ENCODE measurements at places on chromosomes 6 and 20.
A peak's percentile ranks its signal among the peaks of the same experiment; 100 is the strongest.

DNA sequence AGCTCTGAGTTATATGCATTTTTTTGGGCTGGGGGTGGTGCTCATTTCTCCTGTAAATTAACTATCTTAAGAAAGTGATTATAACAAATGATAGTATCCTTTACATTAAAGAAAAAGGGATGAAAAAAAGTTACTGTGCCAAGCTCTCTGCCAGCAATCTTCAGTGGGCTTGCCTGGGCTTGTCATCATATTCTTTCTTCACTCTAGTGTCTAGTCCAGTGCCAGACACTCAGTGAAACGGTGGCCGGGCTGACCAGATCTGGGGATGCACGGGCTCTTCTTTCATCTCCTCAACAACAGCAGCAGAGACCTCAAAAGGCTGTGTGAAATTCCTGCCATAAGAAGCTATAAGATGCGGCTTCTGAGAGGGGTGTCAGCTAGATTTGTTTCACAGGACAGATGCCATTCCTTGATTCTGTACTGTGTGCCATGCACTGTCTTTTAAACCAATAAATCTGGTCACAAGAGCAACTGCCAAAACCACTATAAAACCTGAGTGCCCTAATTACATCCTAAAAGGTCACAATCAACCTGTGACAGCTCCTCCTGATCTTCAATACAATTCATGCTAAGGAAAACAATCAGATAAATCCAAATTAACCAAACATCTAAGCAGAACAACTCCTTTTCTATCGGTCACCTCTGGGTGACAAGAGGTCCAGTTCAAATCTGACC, 12.1 kb downstream of the EXOC2 start:
- DNase-seq: no peak

DNA sequence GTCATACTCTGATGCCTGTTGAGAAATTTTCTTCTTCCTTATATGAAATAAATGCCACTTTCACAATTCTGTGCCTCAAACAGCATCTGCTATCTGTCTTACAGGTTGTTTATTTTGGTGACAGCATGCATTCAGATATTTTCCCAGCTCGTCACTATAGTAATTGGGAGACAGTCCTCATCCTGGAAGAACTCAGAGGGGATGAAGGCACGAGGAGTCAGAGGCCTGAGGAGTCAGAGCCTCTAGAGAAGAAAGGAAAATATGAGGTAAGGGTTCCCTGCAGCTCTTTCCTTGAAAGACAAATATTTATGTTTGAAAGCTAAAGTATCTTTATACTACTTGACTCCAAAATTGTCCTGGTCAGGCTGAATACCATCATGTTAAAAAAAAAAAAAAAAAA, 15.8 kb downstream of the TSPYL4 start:
- DNase-seq: no peak

DNA sequence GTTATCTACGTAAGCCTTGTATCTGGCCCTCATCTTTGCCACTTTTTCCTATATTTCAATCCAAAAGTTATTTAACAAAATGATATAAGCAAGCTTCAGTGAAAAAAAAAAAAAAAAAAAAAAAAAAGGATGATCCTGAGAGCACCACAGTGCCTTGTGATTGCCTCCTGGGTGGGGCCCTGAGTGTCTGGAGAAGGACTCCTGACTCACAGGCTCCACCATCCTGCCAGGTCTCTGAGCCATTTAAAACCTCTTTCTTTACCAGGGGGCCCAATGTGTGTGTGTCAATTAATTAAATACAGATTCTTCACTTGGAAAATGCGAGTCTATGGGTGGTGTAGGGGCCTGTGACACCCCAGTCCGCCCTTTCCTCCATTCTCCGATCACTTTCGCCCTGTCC, 105.2 kb downstream of the SMOC2 start:
- no peak for DNase-seq

DNA sequence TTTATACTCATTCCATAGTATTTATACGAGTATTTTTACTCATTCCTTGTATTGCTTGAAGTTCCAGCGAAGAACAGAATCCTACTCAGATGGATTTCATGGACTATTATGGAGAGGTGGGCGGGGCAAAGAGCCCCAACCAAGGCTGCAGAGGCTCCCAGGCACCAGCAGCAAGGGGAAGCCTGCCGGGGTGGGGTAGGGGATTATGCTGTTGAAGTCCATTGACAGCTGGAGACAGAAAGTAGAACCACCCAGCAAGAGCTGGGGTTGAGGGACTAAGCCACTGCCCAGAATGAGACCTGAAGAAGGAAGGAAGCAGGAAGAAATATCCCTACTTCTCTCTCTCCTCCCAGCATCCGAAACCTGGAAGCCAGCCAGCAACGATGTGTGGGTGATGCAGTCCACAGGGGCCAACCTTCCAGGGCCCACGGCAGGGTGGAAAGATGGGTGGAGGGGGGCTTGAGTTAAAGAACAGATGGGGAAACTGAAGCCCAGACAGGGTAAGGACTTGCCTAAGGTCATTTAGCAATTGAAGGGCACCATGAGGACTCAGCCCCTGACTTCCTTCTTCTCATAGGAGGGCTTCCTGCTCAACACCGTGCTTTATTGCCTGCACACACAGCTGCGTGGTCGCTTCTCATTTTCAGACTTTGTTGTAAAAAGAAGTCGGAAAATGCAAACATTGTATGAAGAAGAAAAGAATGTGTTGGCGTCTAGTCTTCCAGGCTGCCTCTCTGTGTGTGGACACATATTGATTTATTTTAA, 18.3 kb upstream of the GTSF1L start:
- no peak for DNase-seq

GRCh38 chr6:111604259-111605099, 1.2 kb downstream of the TRAF3IP2 start:
- DNase-seq: no peak

- DNase-seq: peak; percentile 47
Observed at GRCh38 chr6:32947552-32948465, 5.1 kb downstream of the HLA-DMA start.

DNA sequence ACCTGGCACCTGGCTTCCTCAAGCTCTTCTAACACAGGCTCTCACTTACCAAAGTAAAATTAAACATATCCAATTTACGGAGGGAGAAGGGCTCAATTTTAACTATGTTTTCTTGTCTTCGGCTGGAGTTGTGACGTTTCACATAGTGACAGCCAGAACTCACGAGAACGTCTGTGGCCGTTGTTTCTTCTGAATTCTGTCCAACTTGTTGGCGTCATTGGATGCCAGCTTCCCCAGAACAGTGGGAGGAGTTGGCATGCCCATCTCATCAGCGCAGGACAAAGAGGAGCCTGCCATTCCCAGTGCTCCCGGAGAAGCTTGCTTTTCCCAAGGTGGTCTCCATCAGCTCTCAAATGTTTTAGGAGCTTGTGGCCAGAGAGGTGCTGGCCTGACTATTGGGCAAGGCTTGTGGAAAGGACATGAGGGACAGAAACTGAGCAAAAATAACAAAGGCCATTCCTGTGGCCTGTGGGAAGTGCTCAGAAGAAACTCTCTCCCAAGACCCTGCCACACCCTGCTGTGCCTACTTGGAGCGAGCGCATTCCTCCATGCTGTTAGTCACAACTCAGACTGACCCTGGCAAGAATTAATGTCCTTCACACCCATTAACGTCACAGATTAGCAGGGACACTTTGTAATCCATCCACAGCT, 265.4 kb upstream of the CDH4 start:
- DNase-seq: no peak

DNA sequence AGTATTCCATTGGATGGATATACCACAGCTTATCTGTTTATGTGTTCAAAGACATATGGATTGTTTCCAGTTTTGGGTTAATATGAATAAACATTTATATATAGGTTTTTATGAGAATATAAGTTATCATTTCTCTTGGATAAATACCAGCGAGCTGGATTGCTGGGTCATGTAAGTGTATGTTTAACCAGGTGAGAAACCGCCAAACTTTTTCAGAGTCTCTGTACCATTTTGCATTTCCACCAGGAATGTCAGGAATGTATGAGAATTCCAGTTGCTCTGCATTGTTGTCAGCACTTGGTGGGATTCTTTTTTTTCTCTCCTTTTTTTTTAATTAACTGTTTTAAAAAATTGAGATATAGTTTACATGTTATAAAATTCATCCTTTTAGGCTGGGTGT, 52.1 kb downstream of the PHF20 start:
- DNase-seq: no peak

DNA sequence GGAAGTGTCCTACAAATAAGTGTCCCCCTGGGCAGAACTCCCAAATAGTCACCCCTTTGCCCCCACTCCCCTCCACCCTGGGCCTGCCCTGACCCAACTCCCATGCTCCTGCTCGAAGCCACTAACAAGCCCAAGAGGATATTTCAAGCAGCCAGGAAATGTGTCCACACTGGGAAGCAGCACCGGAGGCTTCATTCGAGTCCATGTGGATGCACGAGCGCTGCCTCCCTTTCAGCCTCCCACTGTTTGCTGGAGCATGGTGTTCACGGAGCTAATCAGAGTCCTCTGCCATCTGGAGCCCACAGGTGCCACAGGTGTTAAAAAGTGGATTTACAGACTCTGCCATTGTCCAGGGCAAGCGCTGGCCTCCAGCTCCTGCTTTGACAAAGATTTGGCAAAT, 177.6 kb downstream of the TTLL2 start:
- DNase-seq: no peak

DNA sequence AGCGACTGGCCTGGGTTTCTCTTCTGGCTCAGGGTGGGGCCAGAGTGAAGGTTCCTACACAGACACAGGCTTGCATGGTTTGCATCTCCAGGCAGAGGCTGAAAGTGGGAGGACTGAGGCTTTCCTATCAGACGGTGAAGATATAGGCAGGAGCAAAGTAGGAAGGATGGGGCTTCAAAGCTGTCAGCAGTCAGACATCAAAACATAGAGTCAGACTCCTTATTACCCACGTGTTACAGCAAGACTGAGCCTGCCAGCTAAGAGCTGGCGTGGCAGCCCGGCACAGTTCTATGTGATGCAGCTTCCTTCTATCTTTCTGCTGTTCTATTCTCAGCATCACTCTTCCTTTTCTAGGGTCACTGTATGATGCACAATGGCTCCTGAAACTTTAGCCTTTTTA, 445.1 kb downstream of the DOK5 start:
- DNase-seq: no peak

DNA sequence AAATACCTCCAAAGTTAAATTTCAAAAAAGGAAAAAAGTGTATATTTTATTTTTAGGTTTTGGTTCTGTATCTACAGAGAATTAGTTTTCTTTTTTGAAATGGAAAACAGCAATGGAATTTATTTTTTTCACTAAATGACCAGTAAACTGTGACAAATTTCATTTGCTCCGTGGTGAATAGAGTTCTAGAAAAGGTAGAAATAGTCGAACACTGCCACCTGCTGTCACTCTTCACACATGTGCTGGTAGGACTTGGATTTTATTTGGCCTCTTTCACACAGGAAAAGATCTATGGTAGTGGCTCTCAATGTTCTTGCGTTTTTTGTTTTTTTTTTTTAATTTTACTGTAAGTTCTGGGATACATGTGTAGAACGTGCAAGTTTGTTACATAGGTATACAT, 312.5 kb downstream of the EYA4 start:
- peak; percentile 72 for DNase-seq

- DNase-seq: no peak
Observed at GRCh38 chr20:46689754-46690085, 476 bp upstream of the TP53RK start.

DNA sequence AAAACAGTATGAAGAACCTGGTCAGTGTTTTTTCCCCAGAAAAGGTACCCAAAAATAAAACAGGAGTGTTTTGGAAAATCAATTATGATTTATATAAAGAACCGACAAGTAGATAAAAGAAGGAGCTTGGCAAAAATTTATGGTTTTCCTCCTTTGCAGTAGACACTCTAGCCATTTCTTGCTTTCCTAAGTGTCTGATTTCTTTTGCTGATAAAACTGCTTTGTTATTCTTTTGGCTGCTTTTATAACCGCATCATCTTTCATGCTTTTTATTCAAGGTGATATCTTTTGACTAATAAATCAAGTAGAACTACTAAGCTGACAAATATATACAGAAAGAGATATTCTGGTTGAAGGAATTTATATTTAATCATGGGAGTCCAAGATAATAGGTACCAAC, 16.6 kb downstream of the ATG5 start:
- DNase-seq: no peak

DNA sequence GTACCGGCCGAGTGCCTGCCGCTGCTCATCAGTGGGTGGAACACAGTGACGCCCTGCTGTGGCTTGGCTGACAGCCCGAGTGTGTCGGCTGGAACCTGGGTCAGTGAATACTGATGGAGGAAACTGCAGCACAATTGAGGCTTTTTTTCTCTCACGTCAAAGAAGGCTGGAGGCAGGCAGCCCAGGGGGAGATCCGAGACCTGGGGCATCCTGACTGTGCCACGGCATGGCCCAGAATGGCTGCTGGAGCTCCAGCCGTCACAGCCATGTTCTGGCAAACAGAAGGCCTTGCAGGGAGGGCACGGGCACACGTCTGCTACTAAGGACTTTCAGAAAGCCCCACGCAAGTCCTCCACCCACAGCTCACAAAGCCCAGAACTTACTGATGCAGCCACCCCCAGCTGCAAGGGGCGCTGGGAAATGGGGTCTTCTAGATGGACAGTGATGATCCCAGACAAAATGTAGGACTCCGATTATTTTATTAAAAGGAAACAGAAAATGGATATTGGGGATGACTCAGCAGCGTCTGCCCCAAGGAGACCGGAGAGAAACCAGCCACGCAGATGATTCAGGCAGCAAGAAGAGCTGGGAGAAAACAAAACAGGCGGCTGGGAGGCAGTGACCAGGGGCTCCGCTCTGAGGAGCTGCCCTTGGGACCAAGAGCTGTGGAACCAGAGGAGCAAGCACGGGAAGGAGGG, 140.0 kb downstream of the TAF4 start:
- DNase-seq: peak; percentile 85

GRCh38 chr6:18400831-18401446, 13.8 kb downstream of the RNF144B start:
- no peak for DNase-seq

GRCh38 chr20:44858606-44859360, 26.7 kb upstream of the YWHAB start:
- DNase-seq: no peak

DNA sequence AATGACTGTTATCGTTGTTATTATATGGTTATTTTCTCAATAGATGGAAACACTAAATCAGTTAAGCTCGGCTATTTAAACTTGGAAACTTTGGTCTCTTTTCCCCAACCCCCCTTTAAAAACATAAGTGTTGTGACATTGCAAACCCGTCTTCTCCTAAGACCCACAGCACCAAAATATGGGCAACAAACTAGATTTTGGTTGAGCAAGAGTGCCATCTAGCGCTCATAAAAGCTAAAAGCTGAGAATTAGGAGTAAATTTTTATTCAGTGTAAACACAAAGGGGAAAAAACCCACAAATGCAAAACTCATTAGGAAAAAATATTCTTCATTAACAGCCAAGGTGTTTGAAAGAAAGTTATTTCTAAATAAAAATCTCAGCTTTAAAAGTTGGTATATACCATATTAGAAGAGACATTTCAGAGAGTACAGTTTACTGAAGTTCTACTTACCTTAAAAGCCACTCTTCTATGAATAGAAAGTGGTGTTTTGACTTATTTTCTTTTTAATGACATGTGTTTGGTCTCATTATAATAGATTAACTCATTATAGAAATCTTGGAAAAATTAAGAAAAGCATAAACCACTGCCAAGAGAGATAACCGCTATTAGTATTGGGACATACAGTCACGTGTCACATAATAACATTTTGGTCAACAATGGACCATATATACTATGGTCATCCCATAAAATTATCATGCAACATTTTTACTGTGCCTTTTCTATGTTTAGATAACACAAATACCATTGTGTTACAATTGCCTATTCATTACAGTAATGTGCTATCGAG, 21.1 kb downstream of the SESN1 start:
- DNase-seq: peak; percentile 61

GRCh38 chr6:16359563-16359962, 121.2 kb downstream of the GMPR start:
- no peak for DNase-seq
